ENCODE measurements at places on chromosomes 6 and 20. TPM values are rescaled to one million over a fixed set of nuclear protein-coding genes. Genes with fewer than 3 reads are reported as not detected.

Gene DNAH8
- 1.1 TPM for polyA plus RNA-seq

Gene AFDN
- polyA plus RNA-seq, result 186 TPM

Gene C6orf141
- 1.3 TPM for polyA plus RNA-seq

Gene PACSIN1
- polyA plus RNA-seq, result 1.2 TPM

Gene ARFGEF3
- 6.8 TPM for polyA plus RNA-seq

Gene RAB44
- 0.06 TPM for polyA plus RNA-seq

Gene SMOC2
- 28.5 TPM for polyA plus RNA-seq

GRCh38 chr6:162621246-162621645 is 106.3 kb downstream of the PRKN start:
- no peak for DNase-seq

- peak; percentile 46 for DNase-seq
Observed at GRCh38 chr6:45504947-45505346, 127.2 kb upstream of the SUPT3H start.

GRCh38 chr6:142685852-142686506 is 259.0 kb downstream of the HIVEP2 start:
- DNase-seq, result no peak

DNA sequence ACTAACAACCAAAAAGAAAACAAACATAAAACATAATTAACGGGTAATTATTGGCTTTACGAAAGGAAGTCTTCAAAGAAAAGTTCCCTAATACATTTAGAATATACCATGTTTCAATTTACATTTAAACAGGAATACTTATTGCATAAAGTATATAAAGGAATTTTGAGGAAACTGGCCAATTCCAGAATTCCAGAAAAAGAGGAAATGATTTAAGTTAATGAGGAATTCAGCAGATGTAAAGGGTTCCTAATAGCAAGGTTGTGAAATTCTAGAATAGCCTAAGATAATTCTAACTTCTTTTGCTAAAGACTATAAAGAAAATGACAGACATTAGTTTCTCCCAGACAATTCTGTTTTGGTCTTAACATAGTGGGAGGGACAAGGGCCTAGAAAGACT is 35.0 kb downstream of the DTNBP1 start:
- DNase-seq, result no peak

GRCh38 chr6:160431226-160431625 is 83.0 kb downstream of the SLC22A3 start:
- DNase-seq, result no peak

DNA sequence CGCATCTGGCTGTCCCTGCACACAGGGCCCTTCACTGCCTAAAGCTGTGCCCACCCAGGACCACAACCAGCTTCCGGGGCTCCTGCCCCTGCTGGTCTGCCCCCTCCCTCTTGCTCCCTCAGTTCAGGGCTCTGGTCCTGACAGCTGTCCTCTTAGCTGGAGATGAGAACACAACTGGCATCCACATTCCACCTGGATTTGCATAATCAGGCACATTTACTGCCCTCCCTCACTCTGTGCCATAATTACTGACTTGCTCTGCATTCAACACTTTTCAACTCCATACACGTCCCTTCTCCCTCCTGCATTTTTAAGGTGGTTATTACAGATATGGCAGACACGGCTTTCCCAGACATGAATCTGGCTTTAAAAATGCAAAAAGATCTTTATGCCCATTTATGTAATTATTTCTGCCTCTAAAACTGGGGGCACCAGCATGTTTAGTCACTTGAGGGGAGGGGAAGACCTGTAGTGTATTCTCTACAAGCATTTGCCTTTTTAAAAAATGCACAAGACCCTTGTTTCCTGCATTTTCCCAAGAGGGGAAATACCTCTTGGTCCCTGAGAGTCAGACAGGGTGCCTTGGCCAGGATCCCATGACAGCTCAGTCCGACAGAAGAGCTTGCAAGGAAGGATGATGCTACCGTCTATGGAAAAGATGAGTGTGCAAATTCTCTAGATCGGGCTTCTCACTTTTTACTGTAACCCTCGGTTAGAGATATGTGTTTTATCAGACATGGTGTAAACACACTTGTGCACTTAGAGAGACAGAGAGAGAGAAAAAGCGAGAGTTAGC is 401.8 kb downstream of the PREX1 start:
- DNase-seq, result no peak

GRCh38 chr20:17479063-17479657 is 52.0 kb downstream of the BFSP1 start:
- no peak for DNase-seq

- no peak for DNase-seq
Observed at GRCh38 chr6:24879351-24879750, 56.4 kb downstream of the RIPOR2 start.

GRCh38 chr6:13439644-13440043 is 47.8 kb downstream of the GFOD1 start:
- DNase-seq, result no peak

GRCh38 chr20:4720041-4720976 is 1.4 kb upstream of the PRND start:
- peak; percentile 60 for DNase-seq

Measured in renal cortex interstitium (tissue), 15 donors.